Neural progenitor cell (in vitro differentiated cells): ENCODE measurements at places on chromosomes 5 and 9.

GRCh38 chr5:137603356-137603755 lies 104.2 kb upstream of the SPOCK1 start:
- DNase-seq: no peak

- DNase-seq: peak; percentile 73
These were observed 465.5 kb downstream of the DNAH5 start for GRCh38 chr5:13478831-13479465.

DNA sequence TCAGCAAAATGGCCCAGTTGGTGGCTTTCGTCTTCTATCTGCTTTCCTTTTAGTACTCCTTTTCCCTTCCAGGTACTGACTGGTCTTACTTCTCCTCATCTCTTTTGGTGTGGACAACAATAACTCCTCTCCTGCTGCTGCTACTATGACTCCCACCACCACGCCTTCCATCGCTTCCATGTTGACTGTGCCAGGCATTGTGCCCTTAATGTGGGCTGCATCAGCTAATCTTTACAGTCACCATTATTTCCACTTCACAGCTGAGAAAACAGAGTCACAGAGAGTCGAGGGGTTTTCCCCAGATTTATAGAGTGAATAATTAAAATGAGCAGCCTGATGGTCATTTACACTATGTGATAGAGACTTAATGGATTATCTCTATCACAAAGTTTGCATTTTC lies 184.9 kb upstream of the IL12B start:
- no peak for DNase-seq

DNA sequence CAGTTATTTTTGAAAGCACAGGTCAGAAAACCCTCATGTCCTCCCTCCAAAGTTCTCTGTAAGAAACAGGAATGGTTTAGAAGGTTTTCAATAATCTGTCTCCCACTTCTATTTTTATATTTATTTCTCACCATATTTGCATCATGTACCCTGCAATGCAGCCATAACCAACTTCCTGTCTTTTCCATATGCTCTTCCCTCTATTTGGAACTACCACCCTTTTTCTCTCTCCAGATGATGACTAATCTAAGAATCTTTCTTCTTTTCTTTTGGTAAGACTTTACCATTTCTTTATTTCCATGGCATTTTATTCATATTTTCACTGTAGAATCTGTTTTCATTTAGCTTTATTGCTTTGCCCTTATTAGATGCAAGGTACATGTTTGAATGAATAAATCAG lies 33.9 kb downstream of the MAN2A1 start:
- no peak for DNase-seq

DNA sequence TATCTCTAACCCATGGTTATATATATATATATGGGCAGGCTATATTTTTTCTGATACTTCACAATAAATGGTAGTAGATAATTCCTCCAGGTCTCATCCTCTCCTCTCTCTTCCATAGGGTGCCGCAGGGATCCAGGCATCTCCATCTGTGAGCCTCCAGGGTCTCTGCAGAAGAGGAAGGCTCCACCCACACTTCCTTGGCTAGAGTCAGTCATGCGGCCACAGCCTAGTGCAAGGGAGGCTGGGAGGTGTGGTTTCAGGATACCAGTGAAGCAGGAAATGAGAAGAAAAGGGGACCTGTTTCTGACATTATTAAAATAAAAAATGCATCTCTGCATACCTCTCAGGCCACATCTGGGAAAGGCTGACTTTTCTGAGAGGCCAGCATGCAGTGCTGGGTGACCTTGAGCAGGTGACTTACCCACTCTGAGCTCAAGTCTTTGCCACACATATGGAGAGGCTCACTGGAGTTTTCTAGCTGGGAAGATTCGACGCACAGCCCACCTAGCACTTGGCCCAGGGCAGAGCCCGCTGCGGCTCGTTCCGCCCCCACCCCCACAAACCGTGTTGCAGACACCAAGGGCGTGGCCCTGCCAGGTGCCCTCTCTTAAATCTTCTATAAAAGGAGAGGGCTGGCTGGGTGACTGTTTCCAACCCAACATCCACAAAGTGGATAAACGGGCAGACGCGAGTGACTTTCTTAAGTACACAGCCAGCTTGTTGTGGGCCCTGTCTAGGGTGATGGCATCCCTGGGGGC lies 47.9 kb downstream of the OLFM1 start:
- no peak for DNase-seq
